ENCODE measurements at places on chromosomes 6 and 20.

DNA sequence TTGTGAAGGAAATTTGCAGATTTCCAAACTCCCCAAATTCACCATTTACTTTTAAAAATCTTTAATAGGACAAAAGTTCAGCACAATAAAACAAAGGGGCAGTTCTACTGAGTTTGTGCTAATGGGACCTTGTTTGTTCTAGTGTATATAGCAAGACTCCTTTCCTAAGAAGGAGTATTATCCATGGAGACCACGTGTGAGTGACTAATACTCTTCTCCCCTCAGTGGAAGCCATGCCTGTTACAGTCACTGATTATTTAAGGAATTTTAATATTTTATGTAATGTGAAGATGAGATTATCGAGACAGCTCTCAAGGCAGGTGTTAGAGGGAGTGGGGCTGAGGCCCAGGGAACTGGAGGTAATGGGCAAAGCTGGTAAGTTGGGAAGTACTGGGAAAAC is 16.4 kb upstream of the QKI start:
- no peak overlapping the region for H3K4me3 ChIP-seq
- no peaks in the 10 kb centered on the region for H3K27me3 ChIP-seq
- no peaks in the 10 kb centered on the region for H3K36me3 ChIP-seq
- H3K4me1 ChIP-seq, result no peaks in the 10 kb centered on the region

- no peaks in the 10 kb centered on the region for H3K4me1 ChIP-seq
- H3K4me3 ChIP-seq, result no peak overlapping the region
- H3K27ac ChIP-seq, result no peak overlapping the region
- no peak for DNase-seq
- H3K36me3 ChIP-seq, result no peaks in the 10 kb centered on the region
- peaks cover 12% of the 10 kb centered on the region for H3K27me3 ChIP-seq
Observed at GRCh38 chr6:116529466-116530290, 15.8 kb downstream of the TRAPPC3L start.

GRCh38 chr6:9437836-9438235 is 977.0 kb downstream of the TFAP2A start:
- DNase-seq, result no peak
- no peak overlapping the region for H3K27ac ChIP-seq
- H3K27me3 ChIP-seq, result no peaks in the 10 kb centered on the region
- H3K4me1 ChIP-seq, result no peaks in the 10 kb centered on the region
- H3K4me3 ChIP-seq, result no peak overlapping the region

DNA sequence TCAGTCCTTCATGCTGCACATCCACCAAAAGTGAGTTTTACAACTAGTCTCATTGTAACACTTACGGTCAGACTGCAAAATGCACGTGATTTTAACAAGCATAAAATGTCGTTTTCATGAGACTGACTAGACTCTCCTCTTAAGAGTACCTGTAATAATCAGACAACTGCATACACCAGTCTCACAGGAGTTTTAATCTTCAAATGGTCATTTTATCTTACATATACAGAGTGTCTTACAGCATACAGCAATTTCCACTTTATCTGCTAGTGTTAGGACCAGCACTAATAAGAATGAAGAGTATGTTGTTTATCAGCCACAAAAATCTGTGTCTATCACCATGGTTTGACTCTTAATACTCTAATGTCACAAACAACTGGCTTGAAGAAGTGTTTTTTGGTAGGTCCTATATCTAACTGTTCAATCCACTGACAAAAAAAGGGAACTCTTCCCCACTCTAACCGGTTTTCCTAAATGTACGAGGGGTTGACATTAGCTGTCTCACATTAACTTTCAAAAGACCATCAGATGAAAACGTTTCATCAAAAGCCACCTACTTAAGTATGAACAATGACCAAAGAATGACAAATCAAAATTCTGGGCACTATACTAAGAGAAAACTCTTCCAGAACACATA is 1.5 kb upstream of the ASF1A start:
- peaks cover 41% of the 10 kb centered on the region for H3K4me1 ChIP-seq
- no peak for DNase-seq
- H3K27me3 ChIP-seq, result no peaks in the 10 kb centered on the region
- H3K4me3 ChIP-seq, result peak overlapping the region; percentile 59
- H3K27ac ChIP-seq, result peak overlapping the region; percentile 98

DNA sequence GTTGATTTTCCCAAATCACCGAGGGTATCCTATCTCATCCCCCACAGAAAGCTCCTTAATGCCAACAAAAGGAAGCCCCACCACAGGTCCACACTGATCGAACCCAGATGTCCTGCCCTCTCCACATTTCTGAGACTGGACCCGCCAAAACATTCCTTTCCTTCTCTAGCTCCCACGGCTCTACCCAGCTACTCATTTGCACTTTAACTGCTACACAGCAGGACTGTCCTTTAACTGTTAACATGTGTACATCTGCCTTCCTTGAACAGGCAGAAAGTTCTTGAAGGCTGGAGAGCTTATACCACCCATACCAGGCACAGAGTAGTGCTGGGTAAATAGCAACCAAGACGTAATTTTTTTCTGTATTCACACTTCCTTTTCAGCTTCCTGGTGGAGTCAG is 68.6 kb downstream of the TRMT6 start:
- no peak for DNase-seq
- no peak overlapping the region for H3K4me3 ChIP-seq
- no peaks in the 10 kb centered on the region for H3K36me3 ChIP-seq

GRCh38 chr6:137776786-137777686 is 90.0 kb upstream of the TNFAIP3 start:
- no peaks in the 10 kb centered on the region for H3K36me3 ChIP-seq
- DNase-seq, result no peak
- H3K27me3 ChIP-seq, result no peaks in the 10 kb centered on the region
- no peak overlapping the region for H3K4me3 ChIP-seq
